ENCODE measurements at places on chromosomes 7 and 10.

DNA sequence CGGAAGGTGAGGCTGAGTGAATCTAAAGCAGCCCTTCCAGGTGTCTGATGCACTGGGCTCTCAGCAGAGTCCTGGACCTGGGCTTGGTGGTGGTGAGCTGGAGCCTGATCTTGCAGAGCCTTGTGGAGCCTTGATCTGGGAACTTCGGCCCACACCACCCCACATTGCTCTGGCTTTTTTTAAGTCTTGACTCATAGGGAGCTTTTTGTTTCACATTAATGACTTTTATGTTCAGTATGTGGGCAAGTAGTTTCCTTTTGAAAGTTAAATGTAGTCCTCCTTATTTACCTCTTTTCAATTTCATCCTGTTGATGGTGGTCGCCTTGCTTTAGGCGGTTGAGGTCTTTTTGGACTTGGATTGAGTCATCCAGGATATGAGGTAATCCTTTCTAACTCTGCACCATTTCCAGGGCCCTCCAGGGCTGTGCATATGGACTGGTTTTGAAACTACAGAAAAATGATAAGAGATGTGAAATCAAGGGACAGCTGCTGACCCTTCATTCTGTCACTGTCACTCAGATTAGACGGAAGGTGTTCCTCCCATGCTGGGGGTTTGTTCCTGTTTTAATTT is 2.9 kb upstream of the NRAP start:
- DNase-seq: no peak

DNA sequence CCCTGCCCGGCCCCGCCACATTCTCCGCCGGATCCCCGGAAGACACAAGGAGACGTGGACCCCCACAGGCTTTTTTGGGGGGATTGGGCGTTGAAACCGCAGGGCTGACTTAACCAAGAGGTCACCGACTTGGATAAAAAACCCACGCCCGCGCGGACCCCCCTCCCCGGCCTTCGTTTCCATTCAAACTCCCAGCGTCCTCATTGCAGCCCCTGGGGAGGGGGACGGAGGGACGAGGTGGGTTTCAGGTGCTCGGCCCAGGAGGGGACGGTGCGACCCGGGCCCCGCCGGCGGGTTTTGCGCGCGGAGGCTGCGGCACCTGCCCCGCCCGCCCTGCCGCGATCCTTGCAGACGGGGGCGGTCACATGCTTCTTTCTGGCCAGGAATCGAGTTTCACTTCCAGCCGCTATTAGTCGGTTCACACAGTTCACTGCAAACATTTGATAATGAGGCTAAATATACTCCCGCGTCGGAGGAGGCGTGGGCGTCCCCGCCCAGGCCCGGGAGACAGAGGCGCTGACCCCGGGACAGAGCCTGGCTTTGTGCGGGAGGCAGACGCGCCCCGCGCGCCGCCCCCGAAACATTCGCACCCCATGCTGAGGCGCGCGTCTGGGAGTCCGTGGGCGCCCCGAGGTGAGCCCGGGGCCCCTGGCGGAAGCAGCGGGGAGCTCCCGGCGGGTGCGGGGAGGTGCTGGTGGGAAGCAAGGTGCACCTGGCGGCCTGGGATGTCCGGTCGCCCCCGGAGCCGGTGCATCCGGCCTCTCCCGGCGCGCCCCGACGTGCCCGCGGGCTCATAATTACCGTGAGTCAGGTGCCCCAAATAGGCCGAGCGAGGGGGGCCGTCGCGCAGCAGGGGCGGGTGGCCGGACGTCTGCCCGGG is 2.7 kb upstream of the PDGFA start:
- peak; percentile 50 for DNase-seq

DNA sequence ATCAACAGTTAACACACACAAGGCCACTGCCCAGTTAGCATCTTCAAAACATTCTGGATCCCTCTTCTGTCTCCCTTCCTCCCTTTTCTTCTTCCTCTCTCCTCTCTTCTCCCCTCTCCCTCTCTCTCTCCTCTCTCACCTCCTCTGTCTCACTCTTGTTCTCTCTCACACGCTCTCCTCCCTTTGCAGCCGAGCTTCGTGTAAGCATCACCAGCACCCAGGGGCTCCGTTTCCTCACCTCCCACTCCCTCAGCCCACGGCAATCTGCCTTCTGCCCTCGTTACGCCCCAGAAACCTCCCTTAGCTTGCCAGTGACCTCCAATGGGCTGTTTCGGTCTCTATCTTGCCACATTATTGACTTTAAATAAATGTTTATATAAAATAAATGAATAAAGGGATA is 147.4 kb downstream of the TEX36 start:
- no peak for DNase-seq

- no peak for DNase-seq
Observed at GRCh38 chr10:131211146-131211545, 100.4 kb downstream of the TCERG1L start.

DNA sequence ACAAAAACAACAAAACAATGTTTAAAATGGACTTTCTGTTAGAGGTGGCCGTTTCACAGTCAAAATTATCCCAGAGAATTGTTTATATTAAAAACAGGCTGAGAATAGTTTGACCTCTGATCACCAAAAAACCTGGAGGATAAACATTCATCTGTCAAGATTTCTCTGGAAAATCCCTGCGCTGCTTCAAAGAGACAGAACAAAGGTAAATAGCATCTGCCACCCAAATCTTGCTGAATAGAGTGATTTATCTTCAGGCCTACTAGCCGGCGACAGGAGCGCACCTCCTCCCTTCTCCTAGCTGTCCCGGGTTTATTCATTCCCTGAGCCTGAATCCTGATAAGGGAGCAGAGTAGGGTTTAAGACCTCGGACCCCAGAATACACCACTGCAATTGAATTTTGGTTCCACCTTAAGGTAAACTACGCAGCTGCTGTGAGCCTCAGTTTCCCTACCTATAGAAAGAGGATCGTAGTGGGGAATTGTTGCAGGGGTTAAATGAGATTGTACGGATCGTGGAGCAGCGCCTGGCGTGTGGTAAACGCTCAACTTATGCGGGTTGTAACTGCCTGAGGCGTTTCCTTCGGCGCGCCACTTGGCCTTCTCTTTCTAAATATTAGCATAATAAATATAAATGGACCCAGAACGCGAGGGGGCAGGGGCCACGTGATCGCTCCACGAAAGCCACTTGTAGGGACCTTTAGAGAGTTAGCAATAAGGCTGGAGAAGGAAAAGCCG is 498 bp upstream of the ST7 start:
- no peak for DNase-seq

All from activated T-cell treated with anti-CD3 and anti-CD28 coated beads, Interleukin-2, amount 50 U/mL, for 24 hours (primary cell).